ENCODE measurements at places on chromosomes 13 and 19. TPM values are rescaled to one million over a fixed set of nuclear protein-coding genes. Genes with fewer than 3 reads are reported as not detected.

- DNase-seq = no peak
Observed at GRCh38 chr19:50777830-50778303, 7.6 kb downstream of the GPR32 start.

GRCh38 chr19:51546107-51546649 lies 14.7 kb upstream of the SIGLEC6 start:
- DNase-seq = no peak

- no peak for DNase-seq
Observed at GRCh38 chr13:64289702-64290101, 2874.1 kb upstream of the PCDH20 start.

DNA sequence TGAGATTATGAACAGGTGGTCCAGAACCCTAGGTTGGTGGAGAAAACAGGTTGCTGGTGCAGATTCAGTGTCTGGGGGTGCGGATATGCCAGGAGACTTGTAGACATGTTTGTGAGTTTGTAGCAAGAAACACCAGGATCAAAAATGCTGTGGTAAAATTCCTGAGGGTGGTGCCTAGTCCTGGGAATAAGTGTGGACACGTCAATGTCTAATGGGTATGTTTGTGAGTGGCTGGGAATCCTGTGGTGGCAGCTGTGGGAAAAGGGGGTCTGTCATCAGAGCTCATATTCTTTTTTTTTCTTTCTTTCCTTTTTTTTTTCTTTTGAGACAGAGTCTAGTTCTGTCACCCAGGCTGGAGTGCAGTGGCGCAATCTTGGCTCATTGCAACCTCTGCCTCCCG lies 7.2 kb downstream of the ZNF708 start:
- DNase-seq = no peak

GRCh38 chr13:20877902-20878301 lies 24.6 kb downstream of the XPO4 start:
- DNase-seq = no peak

- DNase-seq = no peak
Observed at GRCh38 chr13:75151081-75151643, 330.8 kb downstream of the TBC1D4 start.

DNA sequence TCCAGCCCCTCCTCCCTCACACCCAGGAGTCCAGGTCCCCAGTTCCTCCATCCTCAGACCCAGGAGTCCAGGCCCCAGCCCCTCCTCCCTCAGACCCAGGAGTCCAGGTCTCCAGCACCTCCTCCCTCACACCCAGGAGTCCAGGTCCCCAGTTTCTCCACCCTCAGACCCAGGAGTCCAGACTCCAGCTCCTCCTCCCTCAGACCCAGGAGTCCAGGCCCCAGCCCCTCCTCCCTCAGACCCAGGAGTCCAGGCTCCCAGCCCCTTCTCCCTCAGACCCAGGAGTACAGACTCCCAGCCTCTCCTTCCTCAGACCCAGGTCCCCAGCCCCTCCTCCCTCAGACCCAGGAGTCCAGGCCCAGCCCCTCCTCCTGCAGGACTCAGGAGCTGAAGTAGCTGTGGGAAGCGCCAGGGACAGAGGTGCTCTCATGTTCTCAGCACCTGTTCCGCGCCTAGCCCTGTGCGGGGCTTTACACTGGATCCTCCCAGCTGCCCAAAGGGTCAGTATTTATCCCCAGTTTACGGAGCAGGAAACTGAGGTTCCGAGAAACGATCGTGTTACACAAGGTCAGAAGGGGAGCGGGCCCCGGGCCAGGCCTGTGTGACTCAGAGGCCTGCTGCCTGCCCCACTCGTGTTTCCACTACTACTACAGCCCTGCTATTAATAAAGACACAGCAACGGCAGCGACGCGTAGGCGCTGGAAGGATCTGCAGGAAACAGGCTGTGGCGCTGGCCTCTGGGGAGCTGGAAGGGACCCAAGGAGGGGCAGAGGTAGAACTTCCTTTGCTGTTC lies 1.7 kb upstream of the SBK3 start:
- DNase-seq = no peak

- DNase-seq = no peak
Observed at GRCh38 chr13:73894995-73895571, 239.1 kb downstream of the KLF12 start.

GRCh38 chr13:47252627-47253026 lies 355.8 kb upstream of the HTR2A start:
- DNase-seq = no peak

- DNase-seq = no peak
Observed at GRCh38 chr19:6239871-6240676, 39.7 kb downstream of the MLLT1 start.

The C5AR1 gene
- polyA plus RNA-seq = 1.6 TPM

DNA sequence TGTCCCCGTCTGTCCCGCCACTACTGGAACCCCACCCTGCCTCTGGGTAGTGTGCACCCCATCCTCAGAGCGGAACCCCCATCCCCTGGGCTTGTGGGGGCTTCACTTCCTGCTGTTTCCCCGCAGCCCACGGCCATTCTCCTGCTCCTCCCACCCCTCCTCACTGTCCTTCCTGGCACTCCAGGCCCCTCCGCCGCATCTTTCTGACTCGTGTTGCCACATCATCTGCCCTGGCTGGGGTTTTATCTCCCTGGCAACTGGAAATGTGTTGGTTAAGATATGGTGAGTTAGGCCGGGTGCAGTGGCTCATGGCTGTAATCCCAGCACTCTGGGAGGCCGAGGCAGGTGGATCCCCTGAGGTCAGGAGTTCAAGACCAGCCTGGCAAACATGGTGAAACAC lies 37.3 kb downstream of the KDM4B start:
- DNase-seq = no peak

All from forelimb muscle (tissue), 1 donor.